HS-5 (cell line): ENCODE measurements at places on chromosomes 12 and 14.

DNA sequence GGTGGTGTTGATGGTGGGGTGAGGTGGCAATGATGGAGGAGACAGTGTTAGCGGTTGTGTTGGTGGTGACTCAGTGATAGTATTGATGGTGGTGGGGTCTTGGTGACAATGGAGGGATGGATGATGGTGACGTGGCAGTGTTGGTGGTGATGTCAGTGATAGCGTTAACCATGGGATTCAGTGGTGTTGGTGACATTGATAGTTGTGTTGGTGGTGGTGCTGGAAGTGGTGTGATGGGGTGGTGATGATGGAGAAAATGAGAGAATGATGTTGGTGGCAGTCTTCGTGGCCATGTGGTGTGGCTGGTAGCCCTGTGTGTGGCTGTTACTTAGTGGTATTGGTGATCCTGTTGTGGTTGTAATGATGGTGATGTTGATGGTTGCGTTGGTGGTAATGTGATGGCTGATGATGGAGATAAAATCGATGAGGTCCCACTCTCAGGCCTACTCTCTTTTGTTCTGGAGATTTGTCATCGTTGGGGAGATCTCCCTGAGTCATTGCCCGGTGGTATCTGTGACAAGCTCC, 2.6 kb downstream of the DTX1 start:
- DNase-seq: no peak

- no peak for DNase-seq
Observed at GRCh38 chr12:93782853-93783252, 105.7 kb downstream of the CRADD start.

GRCh38 chr14:52911904-52912303, 38.9 kb downstream of the FERMT2 start:
- no peak for DNase-seq

DNA sequence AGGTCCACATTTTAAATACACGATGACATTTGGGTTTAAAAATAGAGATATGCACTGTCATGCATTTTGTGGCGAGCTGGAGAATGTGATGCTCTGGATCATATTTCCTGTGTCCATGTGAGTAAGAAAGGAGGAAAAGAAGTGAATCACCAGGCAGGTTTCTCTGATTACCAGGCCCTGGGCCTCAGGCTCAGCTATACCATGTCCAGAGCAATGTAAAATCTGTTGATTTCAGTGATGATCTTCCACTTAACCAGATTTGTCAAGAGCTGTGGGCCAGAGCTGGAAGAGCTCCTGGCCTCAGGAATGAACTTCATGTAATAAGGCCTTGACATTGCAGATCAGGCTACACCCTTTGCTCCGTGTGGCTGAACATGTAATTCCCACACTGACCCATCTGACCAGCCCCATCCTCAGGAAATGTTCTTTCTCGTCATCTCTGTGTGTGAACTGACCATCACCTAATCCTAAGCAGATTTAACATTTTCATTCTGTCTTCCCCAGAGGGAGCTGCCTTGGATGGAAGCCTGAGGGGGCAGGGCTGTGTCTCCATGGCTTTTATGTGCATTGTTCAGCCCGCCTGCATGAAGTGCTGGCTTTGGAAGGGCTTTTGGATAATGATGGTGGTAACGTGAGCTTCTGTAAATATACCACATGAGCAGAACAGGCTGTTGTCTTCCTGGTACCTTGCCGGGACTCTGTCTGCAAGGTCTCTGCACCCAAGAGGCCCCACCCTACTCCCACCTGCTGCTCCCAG, 54.5 kb downstream of the CRACR2A start:
- DNase-seq: peak; percentile 94

DNA sequence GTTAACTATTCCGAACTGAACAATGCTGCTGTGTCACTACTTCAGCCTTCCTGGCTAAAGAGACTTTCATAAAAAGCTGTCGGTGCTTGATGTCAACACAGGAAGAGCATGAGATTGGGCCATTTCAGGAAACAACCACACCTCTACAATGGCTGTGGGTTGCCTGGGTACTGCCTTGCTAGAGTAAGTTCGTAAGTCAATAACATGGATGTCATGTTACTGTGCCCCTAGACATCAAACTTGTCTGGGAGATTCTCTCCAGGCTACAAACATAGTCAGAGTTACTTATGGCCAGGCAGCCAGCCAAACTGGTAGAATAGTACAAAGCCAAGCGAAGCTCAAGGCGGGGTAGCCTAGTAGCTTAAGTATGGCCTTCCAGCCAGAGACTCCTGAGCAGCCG, 23.1 kb downstream of the MAX start:
- no peak for DNase-seq

DNA sequence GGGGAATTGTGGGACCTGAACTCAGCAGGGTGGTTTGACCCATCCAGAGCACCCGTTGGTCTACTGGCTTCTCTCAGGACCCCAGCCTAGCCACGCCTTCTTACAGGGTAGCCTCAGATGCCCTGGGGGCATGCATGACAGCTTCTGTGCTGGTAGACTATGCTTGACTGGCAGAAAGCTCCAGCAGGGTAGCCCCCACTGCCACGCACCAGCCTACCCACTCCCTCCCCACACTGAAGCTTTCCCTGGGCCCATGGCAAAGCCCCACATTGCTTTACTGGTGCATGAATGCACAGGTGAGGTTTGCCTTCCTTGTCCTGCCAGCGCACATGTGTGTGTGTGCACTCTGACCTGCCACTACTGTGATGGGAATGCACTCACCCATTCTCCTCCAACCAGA, 772.2 kb downstream of the LRFN5 start:
- no peak for DNase-seq

DNA sequence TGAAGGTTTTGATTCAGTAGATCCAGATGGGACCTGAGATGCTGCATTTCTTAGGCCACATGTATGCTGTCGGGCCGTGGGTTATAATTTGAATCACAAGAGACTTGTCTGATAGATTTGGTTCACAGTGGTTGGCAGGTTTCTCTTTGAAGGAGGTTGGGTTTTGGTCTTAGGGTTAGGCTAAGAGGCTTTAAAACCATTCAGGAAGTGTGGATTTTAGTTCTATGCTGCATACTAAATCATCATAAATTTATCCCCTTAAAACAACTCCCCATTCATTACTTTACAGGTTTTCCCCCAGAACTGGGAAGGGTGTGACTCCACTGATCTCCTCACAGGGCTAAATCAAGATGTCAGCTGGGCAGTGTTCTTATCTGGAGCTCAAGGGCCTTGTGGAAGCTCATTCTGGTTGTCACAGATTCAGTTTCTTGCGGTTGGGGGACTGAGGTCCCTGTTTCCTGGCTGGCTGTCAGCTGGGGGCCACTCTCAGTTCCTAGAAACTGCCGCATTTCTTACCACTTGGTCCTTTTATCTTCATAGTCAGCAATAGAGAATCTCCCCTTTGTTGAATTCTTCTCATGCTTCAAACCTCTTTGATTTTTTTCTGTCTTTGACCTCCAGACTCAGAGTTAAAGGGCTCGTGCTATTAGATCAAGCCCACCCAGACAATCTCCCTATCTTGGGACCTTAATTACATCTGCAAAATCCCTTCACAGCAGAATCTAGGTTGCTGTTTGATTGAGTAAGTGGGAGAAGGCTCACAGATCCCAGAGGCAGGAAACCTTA, 20.6 kb upstream of the PCNX1 start:
- DNase-seq: no peak

DNA sequence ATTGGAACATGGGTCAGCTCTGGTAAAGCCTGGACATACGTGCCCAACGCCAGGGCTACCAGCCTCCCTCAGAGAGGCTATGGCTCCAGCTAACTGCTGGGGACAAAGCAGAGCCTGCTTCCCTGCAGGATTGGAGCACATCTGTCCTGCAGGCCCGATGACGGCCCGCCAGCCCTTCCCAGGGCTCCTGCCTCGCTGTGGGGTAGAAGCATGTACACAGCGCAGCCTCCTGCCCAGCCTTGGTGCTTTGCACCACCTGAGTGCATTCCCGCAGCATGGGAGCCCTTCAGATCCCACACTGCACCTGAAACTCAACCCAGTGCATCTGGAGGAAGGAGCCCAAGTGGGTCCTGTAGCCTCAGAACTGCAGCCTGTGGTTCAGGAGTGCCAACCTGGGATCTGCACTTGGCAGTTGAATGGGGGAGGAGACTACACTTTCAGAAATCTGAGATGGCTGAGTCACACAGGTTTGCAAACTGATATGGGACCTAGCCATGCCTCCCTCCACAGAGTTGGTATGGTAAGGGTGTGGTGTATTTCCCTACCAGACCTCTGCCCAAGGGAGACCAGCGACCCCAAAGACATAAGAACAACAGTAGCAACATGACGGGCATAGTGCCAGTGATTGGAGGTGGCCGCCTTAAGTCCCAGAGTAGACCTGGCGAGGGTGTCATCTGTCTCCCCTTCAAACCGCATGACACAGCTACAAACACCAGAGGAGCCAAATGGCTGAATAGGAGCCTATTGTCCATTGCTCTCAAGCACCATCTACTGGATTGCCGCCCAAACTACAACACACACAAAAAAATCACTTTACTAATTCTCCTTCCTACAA, 273.9 kb upstream of the MIS18BP1 start:
- peak; percentile 35 for DNase-seq

- no peak for DNase-seq
Observed at GRCh38 chr14:63301891-63302534, 16.7 kb downstream of the GPHB5 start.

- no peak for DNase-seq
Observed at GRCh38 chr14:54766276-54767138, 136.1 kb downstream of the GCH1 start.

DNA sequence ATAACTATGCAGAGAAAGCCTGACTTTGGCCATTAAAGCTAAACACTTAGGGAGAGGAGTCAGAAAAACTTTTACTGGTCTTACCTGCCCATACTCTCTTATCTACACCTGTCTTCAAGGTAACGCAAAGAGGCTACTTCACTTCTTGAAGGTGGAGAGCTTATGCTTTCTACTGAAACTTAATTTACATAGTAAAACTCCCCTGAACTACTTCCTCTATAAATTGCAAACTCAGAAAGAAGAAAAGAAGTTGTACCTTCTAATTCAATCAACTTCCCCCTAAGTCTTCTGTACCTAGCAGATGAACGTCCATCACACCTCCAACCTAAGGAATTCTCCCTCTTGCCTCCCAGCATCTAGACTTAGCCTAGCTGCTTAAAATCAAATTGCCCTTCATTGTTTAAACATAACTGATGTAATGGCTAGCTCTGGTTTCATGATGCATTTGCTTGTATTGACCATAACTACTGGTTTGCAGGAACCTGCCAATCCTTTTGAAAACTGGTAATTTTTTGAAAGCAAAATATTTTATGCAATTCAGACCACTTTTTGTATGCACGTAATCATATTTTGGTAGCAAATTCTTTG, 87.7 kb downstream of the STON2 start:
- no peak for DNase-seq

GRCh38 chr12:8742501-8742900, 44.7 kb downstream of the RIMKLB start:
- peak; percentile 25 for DNase-seq

- no peak for DNase-seq
Observed at GRCh38 chr14:98689951-98690350, 582.0 kb downstream of the BCL11B start.

DNA sequence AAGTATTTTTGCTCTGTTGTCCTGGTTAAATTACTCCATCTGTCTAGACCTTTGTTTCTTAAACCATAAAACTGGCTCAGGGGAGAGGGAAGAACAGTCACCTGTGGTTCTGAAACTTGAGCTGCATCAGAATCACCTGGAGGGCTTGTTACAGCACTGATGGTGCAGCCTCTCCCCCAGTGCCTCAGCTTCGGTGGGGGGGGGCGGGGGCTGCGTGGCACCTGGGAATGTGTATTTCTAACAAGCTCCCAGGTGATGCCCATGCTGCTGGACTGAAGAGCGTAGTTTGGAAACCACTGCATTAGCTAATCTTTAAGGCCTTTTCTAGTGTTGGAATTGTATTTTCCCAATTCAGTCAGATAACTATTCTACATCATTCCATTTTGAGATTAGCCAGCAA, 42.7 kb downstream of the GPHB5 start:
- DNase-seq: no peak

- DNase-seq: no peak
Observed at GRCh38 chr14:67493092-67493717, 4.7 kb upstream of the TMEM229B start.

- no peak for DNase-seq
Observed at GRCh38 chr14:65286443-65286842, 126.1 kb upstream of the FUT8 start.

GRCh38 chr14:99231850-99232713, 39.9 kb downstream of the BCL11B start:
- DNase-seq: no peak

GRCh38 chr14:36430662-36431084, 89.4 kb downstream of the NKX2-1 start:
- no peak for DNase-seq

- no peak for DNase-seq
Observed at GRCh38 chr12:101648195-101648594, 49.2 kb upstream of the CHPT1 start.

DNA sequence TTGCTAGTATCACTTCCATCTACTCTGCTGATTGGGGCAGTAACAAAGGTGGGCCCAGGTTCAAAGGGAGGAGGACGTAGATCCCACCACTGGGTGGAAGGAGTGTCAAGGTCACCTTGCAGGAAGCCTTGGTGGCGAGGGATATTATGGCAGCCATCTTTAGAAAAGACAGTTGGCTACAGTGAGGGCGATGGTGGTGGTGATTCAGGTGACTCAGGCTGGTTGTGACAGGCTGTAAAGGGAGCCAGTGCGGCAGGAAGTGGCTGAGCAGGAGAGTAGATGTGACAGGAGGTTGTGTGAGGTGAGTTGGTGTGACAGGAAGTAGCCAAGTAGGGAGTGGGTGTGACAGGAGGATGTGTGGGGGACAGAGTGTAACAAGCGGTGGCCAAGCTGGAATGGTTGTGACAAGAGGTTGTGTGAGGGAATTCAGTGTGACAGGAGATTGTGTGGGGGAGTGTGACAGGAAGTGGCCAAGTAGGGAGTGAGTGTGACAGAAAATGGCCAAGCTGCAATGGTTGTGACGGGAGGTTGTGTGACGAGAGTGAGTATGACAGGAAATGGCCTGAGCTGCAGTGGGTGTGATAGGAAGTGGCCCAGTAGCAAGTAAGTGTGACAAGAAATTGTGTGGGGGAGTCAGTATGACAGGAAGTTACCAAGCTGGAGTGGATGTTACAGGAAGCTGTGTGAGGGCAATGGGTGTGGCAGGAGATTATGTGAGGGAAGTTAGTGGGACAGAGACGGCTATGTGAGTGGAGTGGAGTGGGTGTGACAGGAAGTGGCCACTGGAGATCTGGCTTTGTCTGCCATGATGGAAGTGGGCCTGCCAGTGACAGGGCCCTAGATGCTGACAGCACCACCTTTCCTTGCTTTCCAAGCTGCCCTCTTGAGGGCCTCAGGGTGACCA, 136.5 kb upstream of the MYL2 start:
- DNase-seq: no peak
